Keratinocyte (primary cell): ENCODE measurements at places on chromosomes 4 and X.

DNA sequence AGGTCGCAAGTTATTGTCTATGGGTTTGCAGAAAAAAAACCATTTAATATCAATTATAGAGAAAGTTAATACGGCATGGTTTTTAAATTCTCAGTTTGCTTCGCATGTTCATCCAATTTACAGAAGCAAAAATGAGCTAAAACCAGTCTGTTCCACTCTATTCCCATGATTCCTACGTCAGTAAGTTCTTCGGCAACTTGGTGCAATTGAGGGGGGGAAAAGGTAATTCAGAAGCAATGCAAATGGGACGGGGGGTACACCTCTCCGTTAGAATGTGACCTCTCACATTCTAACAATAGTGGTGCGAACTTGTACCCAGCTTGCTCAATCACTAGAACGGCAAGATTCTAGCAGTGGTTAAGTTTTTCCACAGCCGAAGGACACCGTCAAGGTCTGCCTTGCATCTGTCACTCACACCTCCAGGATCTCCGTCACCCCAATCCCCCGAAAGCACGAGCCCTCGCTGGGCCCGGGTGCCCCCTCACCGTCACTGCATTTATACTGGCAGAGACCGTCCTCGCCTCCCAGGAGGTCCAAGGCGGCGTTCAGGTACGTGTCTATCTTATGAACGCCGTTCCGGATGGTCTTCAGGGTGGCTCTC lies 653 bp downstream of the PLA2G12A start:
- DNase-seq = no peak

GRCh38 chr4:98653890-98654867 lies 4.2 kb downstream of the TSPAN5 start:
- DNase-seq = peak; percentile 64

- no peak for DNase-seq
These were observed 32.9 kb upstream of the PTPN13 start for GRCh38 chr4:86561256-86561655.

DNA sequence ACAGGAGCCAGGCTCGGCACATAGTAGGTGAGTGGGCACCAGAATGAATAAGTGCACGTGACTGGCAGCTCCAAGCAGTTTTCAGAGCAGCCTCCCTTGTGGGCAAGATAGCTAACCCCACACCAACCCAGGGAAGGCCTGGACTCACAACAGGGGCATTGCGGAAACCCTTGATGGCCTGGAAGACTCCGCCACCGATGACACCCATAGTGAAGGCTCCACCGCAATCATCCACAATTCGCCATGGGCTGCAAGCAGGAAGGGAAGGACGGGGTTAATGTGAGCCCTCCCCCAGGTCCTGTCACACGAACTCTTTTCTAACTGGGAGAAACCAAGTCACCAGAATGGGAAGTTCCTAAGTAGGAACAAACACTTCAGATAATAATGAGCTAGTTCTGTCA lies 957 bp downstream of the TIMM17B start:
- no peak for DNase-seq

DNA sequence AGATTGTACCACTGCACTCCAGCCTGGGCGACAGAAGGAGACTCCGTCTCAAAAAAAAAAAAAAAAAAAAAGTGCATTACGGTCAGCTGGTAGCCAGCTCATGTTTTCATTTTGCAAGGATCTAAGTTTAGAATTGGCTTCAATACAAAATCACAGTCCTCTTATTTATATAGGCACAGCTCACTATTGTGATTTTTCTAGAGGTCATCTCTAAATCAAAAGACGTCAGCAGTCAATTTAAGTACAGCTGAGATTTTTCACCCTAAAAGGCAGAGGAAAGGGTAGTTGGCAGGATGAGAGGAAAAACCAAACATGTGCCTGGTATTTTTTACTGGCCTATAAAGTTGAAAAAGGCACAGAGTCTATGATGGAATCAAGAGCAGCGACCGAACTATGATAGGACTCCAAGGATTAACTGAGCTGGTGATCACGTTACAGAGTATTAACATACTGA lies 30.8 kb downstream of the ASB5 start:
- DNase-seq = no peak

DNA sequence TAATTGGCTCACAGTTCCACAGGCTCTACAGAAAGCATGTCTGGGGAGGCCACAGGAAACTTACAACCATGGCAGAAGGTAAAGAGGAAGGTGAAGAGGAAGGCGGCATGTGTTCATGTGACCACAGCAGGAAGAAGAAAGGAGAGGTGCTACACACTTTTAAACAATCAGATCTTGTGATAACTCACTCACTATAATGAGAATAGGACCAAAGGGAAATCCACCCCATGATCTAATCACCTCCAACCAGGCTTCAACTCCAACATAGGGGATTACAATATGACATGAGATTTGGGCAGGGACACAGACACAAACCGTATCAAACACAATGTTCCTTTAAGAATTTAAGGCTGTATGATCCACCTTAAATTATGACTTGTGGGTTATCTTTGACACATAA lies 10.5 kb upstream of the PGM2 start:
- no peak for DNase-seq

DNA sequence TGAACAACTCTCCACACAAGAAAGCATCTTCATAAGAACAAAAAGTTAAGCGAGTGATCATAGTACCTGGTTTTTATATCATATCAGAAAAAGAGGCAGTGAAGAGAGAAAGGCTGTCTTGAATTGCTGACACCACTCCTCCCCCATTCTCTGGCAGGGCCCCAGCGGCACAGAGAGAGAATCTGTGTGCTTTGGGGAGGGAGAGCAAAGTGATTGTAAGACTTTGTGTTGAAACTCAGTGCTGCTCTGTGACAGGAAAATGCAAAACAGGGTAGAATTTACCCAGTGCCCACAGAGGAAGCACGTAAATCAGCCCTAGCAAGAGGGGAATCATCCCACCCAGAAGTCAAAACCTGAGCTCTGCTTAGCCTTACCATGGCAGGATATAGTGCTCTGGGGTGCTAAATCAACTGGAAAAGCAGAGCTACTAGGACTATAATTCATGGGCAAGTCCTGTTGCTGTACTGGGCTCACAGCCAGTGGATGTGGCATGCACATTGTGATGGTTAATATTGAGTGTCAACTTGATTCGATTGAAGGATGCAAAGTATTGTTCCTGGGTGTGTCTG lies 174.6 kb downstream of the PRR32 start:
- no peak for DNase-seq

DNA sequence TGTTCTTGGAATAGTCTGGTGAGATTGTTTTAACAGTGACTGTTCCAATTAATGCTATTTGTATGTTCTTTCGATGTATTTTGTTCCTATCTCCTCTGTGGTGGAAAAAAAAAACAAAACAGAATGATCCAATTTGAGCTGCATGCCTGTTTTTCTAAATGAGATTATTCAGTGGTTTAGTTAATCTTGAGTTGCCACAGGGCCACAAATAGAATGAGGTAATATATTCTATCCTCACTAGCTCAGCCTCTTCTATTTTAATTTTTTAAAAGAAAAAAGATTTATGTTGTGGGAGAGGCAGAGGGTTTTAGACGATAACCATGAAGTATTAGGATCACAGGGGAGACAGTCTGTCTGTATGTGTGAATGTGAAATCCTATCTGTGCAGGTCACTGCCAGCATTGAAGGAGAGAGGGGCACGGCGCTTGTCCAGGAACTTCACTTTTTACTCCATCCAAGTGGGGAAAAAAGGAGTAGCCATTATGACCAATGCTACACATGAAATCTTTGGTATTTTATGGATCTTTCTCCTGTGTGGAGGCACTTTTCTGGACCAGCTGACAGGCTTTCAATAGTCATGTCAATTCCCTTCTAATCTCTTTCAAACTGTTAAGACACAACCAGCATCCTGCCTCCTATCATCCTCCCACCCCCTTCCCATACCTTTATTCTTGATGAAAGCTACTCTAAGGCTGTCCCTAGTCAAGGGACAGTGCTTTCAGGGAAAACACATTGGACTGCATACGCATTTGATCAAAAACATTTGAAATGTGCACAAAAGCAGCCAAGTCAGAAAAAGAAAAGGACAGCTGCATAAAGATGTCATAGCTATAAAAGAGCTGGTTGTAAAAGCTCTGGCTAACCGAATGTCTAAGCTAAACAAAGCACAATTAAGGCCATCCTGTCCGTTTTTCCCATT lies 1063.8 kb upstream of the INTU start:
- no peak for DNase-seq

- DNase-seq = no peak
These were observed 2.5 kb downstream of the AADAT start for GRCh38 chr4:170087163-170087700.

DNA sequence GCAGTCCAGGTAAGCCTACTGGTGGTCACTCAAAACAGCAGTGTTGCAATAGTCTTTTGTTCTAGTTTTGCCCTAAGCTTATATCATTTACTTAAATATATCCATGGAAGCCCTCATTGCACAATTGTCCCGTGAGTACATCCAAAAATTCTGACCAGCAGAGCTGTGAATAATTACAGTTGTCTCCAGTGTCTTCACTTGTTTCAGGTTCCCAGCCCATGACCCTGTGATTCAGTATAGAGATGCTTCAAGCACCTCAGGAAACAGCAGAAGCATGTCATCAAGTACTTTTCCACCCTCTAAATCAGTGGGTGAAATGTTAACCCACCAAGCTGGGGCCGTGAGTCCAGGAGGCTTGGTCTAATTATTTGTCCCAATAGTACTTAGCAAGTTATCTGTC lies 214.9 kb upstream of the RPS6KA3 start:
- DNase-seq = no peak

GRCh38 chr4:8005814-8006215 lies 66.2 kb upstream of the AFAP1 start:
- DNase-seq = no peak

GRCh38 chr4:185764876-185765275 lies 47.1 kb downstream of the SORBS2 start:
- no peak for DNase-seq

- DNase-seq = no peak
These were observed 12.6 kb downstream of the NOCT start for GRCh38 chr4:139028191-139028661.

- DNase-seq = no peak
These were observed 333.8 kb downstream of the C4orf33 start for GRCh38 chr4:129429581-129430320.

- DNase-seq = no peak
These were observed 494.4 kb downstream of the TMA16 start for GRCh38 chr4:163988865-163989264.

DNA sequence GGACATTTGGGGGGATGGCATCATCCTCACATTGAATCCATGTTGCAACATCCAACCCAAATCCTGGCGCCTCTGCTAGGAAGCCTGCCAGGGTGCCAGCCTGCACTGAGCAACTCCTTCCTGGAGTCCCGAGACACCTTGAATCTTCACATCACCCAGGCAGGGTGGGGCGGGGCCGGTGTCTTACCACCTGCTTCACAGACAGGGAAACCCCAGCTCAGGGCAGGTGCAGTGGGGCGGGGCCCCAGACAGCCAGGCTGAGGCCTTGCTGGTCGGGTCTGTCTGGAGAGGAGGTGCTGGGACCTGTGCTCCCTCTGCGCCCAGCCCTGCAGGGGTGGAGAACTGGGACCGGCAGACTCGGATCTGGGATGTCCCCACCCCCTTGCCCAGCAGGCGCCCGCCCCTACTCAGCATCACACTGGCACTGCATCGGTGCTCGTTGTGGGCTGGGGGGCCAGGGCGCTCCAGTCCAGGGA lies 31.5 kb upstream of the HTRA3 start:
- no peak for DNase-seq

DNA sequence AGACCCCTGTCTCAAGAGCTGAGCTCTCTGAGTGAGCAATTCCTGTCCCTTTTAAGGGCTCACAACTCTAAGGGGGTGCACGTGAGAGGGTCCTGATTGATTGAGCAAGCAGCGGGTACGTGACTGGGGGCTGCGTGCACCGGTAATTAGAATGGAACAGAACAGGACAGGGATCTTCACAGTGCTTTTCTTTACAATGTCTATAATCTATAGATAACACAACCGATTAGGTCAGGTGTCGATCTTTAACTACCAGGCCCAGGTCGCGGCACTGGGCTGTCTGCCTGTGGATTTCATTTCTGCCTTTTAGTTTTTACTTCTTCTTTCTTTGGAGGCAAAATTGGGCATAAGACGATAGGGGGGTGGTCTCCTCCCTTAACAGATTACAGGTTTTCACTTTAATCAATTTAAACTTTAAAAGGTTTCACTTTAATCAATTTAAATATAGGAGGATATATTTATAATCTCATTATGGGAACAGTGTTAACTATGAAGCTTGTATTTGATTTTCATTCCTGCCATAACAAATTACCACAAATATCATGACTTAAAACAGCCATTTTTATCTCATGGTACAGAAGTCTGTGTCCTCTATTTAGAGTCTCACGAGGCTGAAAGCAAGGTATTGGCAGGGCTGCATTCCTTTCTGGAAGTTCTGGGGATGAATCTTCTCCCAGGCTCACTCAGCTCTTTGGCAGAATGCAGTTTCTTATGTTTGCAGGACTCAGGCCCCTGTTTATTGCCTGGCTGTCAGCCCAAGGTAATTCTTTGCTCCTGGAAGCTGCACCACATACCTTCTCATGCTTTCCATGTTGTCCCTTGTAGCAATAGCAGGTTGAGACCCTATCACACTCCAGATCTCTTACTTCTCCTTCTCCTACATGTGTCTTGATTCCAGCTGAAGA lies 5.2 kb downstream of the SPATA4 start:
- no peak for DNase-seq

DNA sequence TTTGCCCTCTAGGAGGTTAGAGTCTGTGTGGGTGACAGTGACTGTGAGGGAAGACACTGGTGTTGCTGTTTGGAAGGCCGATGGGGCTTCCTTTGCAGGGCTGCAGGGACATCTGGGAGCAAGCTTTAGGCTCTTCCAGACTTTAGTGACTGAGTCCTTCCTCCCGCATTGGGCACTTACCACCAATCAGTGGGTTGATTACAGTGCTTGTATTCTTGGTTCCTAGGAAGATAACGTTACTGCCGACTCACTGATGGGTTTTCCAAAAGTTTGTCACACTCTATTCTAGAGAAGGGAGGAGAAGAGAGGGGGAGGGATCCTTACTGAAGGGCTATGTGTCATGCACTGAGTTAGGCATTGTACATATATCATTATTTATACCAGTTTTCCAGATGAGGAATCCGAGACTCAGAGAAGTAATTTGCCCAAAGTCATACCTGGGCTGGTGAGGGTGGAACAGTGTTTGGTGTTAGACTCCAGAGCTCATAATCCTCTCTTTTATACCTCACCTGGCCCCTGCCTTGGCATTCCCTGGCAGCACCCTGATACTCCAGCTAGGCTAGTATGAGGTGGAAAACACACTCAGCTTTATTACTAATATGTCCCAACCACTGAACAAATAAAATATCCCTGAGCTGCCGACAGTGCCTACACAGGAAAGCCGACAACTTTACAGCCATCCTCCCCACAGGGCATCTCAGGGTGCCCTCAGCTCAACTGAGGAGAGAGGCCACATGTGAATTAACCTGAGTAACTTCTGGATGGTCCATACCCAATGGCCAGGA lies 3.8 kb downstream of the CHST7 start:
- no peak for DNase-seq

DNA sequence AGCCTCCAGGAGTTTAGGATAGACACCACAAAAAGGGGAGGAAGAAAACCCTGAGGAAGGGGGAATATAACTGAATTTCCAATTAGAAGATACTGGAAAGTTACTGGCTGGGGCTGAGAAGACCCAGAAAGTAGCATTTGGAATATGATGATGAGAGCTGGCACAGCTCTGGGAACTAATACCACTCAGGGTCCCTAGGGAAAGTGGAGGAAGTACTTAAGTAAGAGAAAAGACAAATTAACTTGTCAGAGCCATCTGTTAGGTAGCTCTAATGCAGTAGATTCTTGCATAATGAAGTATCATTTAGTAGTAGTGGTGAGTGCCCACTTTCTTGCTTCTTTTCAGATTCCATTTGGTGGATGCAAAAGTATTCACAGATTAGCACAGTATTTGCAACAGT lies 90.8 kb upstream of the TSPAN5 start:
- DNase-seq = no peak
